ENCODE measurements at places on chromosomes 1 and 21. TPM values are rescaled to one million over a fixed set of nuclear protein-coding genes. Genes with fewer than 3 reads are reported as not detected.
A peak's percentile ranks its signal among the peaks of the same experiment; 100 is the strongest.

- no peaks in the 10 kb centered on the region for H3K4me1 ChIP-seq
- H3K27me3 ChIP-seq = no peaks in the 10 kb centered on the region
These were observed 6.0 kb downstream of the DRAM2 start for GRCh38 chr1:111133866-111134265.

DNA sequence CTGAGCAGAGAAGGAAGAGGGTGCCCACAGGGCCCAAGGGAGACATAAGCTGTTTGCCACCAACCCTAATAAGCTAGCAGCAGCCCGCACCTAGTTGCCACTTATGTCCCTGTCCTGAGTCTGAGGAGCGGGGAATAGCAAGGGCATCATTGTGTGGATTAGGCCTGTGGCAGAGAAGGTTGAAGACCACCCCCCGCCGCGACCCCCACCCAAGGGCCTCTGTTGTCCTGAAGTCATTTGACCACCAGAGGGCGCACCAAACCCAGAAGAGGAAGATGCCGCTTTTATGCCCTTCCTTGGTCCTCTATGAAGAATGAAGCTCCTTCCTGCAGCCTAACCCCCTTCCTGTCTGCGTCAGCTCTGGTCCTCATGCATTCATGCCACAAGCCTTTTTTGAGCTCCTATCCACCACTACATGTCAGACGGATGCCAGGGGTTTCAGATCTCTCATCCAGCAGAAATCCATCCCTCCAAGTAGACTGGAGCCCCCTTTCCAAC lies 16.6 kb downstream of the RHBG start:
- no peak overlapping the region for H3K27ac ChIP-seq
- no peak overlapping the region for H3K4me3 ChIP-seq
- no peaks in the 10 kb centered on the region for H3K27me3 ChIP-seq
- DNase-seq = peak; percentile 64
- no peaks in the 10 kb centered on the region for H3K36me3 ChIP-seq

GRCh38 chr1:3956527-3957170 lies 56.6 kb upstream of the C1orf174 start:
- H3K27me3 ChIP-seq = no peaks in the 10 kb centered on the region
- no peak for DNase-seq

- DNase-seq = peak; percentile 46
- H3K36me3 ChIP-seq = no peaks in the 10 kb centered on the region
- no peaks in the 10 kb centered on the region for H3K27me3 ChIP-seq
- no peak overlapping the region for H3K27ac ChIP-seq
- H3K4me3 ChIP-seq = no peak overlapping the region
- H3K4me1 ChIP-seq = no peaks in the 10 kb centered on the region
These were observed 81.0 kb downstream of the SLC30A10 start for GRCh38 chr1:219847215-219847855.

SLC6A17 gene
- total RNA-seq = not detected

DNA sequence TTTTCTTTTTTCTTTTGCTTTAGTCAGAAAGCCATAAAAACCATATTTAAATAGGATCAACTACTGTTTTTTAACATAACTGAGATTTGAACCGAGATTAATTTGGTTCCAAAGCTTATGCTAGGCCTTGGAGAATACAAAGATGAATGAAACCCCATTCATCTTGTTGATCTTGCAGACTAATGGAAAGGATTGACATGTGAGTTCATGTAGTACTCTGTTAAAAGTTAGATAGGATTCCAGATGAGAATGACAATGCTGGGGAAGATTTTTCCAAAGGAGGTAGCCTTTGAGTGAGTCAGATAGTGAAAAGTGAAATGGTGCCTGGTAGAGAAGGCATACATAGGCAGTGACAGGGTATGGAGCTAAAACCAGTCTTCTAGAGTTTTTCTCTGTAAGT lies 22.7 kb downstream of the RBM15 start:
- no peaks in the 10 kb centered on the region for H3K36me3 ChIP-seq
- H3K27me3 ChIP-seq = no peaks in the 10 kb centered on the region
- H3K4me3 ChIP-seq = no peak overlapping the region
- no peak overlapping the region for H3K27ac ChIP-seq
- no peak for DNase-seq

CD53 gene
- 7.8 TPM for total RNA-seq

NBPF10 gene
- total RNA-seq = 2.1 TPM

DNA sequence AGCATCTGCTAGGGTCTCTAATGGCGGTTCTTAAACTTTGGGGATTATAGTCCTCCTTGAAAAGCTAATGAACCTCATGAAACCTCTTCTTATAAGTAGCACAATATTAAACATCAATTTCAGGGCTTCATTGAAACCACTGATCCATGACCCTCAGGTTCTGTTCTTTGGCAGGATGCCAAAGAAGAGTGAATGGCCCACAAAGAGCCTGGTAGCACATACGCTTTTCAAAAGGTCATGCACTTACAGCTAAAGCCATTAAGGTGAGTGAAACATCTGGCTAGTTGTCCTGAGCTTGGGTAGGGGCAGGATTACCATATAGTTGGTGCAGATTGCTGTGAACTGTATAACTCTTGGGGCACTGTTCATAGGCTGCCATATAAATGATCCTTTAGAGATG lies 42.3 kb downstream of the MDM4 start:
- no peak overlapping the region for H3K27ac ChIP-seq
- H3K36me3 ChIP-seq = no peaks in the 10 kb centered on the region
- no peaks in the 10 kb centered on the region for H3K4me1 ChIP-seq

- H3K4me1 ChIP-seq = no peaks in the 10 kb centered on the region
- no peak for DNase-seq
- no peak overlapping the region for H3K4me3 ChIP-seq
- H3K36me3 ChIP-seq = no peaks in the 10 kb centered on the region
- no peak overlapping the region for H3K27ac ChIP-seq
These were observed 344.5 kb downstream of the RWDD3 start for GRCh38 chr1:95578462-95578861.

CD52 gene
- 10.6 TPM for total RNA-seq

DNA sequence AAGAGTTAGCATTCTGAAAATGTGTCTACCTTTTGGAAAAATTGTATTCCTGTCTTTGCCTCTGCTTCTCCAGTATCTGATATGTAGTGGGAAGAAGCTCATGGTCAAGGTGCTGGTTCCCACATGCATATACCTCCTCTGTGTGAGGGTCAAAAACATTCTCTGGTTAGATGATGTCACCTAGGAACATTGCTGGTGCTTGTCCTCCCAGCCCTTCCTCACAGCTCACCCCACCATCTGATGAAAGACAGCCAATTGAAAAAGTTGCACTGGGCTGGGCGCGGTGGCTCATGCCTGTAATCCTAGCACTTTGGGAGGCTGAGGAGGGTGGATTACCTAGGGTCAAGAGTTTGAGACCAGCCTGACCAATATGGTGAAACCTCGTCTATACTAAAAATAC lies 154.4 kb downstream of the NR5A2 start:
- H3K36me3 ChIP-seq = no peaks in the 10 kb centered on the region
- H3K4me1 ChIP-seq = no peaks in the 10 kb centered on the region
- DNase-seq = no peak
- no peaks in the 10 kb centered on the region for H3K27me3 ChIP-seq
- no peak overlapping the region for H3K4me3 ChIP-seq

DNA sequence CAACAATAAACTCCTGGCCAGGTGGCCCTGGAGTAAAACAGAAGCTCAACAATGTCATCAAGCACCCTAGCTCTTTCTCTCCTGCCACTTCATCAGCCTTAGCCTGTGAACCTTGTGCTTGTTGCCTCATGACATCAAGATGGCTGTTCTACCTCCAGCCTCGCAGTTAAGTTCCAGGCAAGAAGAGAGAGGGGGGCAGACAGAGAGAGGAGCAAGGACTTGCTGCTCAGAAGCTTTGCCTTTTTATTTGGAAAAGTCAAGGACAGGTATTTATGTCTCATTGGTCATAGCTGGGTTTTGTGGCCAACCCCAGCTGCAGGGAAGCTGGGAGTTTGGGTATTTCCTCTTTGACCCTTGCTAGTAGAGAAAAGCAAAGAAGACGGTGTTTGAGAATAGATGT lies 60.3 kb upstream of the GADD45A start:
- DNase-seq = no peak
- H3K4me1 ChIP-seq = no peaks in the 10 kb centered on the region
- H3K27ac ChIP-seq = no peak overlapping the region
- H3K27me3 ChIP-seq = no peaks in the 10 kb centered on the region

KRTAP11-1 gene
- total RNA-seq = not detected

- no peak overlapping the region for H3K4me3 ChIP-seq
- no peaks in the 10 kb centered on the region for H3K27me3 ChIP-seq
- no peaks in the 10 kb centered on the region for H3K36me3 ChIP-seq
- no peaks in the 10 kb centered on the region for H3K4me1 ChIP-seq
- no peak for DNase-seq
These were observed 201.3 kb downstream of the NCAM2 start for GRCh38 chr21:21199342-21200102.

THEM5 gene
- total RNA-seq = not detected

DNA sequence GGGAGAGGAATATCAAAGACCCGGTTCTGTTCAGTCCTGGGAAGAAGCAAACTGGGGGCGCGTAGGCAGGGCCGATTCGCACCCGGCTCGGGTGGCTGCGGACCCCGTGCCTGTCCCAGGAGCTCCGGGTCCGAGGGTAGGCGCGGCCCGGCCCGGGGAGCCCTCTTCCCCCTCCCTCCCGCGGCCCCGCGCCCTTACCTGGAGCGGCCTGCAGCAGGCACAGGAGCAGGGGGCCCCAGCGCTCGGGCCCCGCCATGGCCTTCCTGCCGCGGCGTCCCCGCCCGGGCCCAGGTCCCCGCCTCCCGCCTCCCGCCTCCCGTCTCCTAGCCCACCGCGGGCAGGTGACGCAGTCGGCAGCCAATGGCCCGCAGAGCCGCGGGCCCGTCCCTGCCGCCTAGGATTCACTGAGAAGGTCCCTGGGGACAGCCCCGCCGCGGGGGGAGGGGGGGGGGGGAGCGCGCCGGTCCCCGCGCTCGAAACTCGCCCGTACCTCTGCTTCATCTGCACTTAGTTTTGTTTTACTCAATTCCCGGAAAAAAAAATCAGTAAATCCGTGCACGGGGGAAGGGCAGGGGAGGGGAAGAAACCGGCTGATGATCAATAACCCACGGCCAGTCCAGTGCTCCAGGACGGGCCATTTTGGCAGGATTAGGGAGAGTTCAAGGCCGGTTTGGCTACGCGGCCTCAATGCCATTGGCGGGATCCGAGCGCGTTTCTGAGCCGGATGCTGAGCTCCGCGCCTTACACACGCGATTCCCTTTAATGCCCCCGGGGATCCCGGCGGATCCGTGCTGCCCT lies at the start of gene IFNLR1:
Gene IFNLR1 (minus strand): TSS at position 297 of the 798 bp plus-strand sequence. CDS start 41 bp downstream, at position 256.
- no peaks in the 10 kb centered on the region for H3K36me3 ChIP-seq
- H3K27ac ChIP-seq = peak within 1 kb of the TSS; percentile 56
- DNase-seq = peak; percentile 93
- peak within 1 kb of the TSS; percentile 68 for H3K4me3 ChIP-seq

- H3K4me1 ChIP-seq = no peaks in the 10 kb centered on the region
- H3K36me3 ChIP-seq = no peaks in the 10 kb centered on the region
- no peaks in the 10 kb centered on the region for H3K27me3 ChIP-seq
- DNase-seq = no peak
- H3K27ac ChIP-seq = peak overlapping the region; percentile 77
- H3K4me3 ChIP-seq = no peak overlapping the region
These were observed 27.0 kb upstream of the IFNAR2 start for GRCh38 chr21:33202464-33203363.

- no peak overlapping the region for H3K4me3 ChIP-seq
- no peak for DNase-seq
- H3K27ac ChIP-seq = no peak overlapping the region
- no peaks in the 10 kb centered on the region for H3K36me3 ChIP-seq
These were observed 103.6 kb downstream of the SPAG17 start for GRCh38 chr1:118081387-118081786.

GRCh38 chr1:204634260-204634910 lies 51.2 kb downstream of the LRRN2 start:
- DNase-seq = no peak
- H3K4me1 ChIP-seq = no peaks in the 10 kb centered on the region
- no peak overlapping the region for H3K27ac ChIP-seq
- no peaks in the 10 kb centered on the region for H3K36me3 ChIP-seq
- no peak overlapping the region for H3K4me3 ChIP-seq

- H3K27me3 ChIP-seq = no peaks in the 10 kb centered on the region
- no peaks in the 10 kb centered on the region for H3K4me1 ChIP-seq
- H3K36me3 ChIP-seq = no peaks in the 10 kb centered on the region
- no peak for DNase-seq
- no peak overlapping the region for H3K4me3 ChIP-seq
- no peak overlapping the region for H3K27ac ChIP-seq
These were observed 146.2 kb downstream of the KCNT2 start for GRCh38 chr1:196462086-196462485.

MYCL gene
- total RNA-seq = 12.3 TPM

- H3K4me1 ChIP-seq = no peaks in the 10 kb centered on the region
- no peak overlapping the region for H3K27ac ChIP-seq
- DNase-seq = no peak
- H3K4me3 ChIP-seq = no peak overlapping the region
These were observed 36.4 kb upstream of the CLDN14 start for GRCh38 chr21:36516281-36516680.

- H3K4me3 ChIP-seq = no peak overlapping the region
- no peak for DNase-seq
- peaks cover 6% of the 10 kb centered on the region for H3K4me1 ChIP-seq
- H3K27ac ChIP-seq = no peak overlapping the region
- H3K36me3 ChIP-seq = peaks cover 3% of the 10 kb centered on the region
These were observed 22.7 kb upstream of the ZNF436 start for GRCh38 chr1:23392125-23392855.

DNA sequence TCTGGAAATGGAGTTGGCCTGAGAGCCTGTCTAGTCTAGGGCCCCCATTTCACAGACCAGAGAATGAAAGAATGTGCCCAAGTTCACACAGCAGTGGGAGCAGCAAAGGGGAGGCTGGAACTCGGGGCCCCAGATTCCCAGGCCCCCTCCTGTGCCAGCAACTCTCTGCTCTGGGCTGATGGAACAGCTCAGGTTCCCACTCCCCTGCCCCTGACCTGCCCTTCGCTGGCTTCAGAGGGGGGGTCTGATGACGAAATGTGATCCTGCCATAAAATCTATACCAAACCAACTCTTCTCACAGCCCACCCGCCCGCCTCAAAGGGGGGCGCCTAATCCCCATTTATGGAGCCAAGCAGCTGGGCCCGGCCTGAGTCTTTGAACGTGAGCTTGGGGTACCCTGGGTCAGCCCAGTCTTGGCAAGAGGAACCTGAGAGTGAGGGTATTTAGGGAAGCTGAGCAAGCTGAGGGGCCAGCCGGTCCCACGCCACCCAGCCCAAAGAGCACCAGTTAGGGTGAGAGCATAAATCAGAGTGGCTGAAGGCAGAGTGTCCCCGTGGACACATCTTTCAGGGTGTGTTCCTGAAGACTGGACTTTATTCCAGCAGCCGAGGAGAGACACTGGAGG lies 65.0 kb downstream of the FOXD2 start:
- no peak overlapping the region for H3K4me3 ChIP-seq
- H3K36me3 ChIP-seq = no peaks in the 10 kb centered on the region
- no peak for DNase-seq
- H3K27me3 ChIP-seq = no peaks in the 10 kb centered on the region
- H3K27ac ChIP-seq = no peak overlapping the region
